Activated CD8-positive, alpha-beta memory T cell treated with anti-CD3 and anti-CD28 coated beads, Interleukin-2, amount 50 U/mL, for 48 hours (primary cell): ENCODE measurements at places on chromosomes 6 and 20.
A peak's percentile ranks its signal among the peaks of the same experiment; 100 is the strongest.

DNA sequence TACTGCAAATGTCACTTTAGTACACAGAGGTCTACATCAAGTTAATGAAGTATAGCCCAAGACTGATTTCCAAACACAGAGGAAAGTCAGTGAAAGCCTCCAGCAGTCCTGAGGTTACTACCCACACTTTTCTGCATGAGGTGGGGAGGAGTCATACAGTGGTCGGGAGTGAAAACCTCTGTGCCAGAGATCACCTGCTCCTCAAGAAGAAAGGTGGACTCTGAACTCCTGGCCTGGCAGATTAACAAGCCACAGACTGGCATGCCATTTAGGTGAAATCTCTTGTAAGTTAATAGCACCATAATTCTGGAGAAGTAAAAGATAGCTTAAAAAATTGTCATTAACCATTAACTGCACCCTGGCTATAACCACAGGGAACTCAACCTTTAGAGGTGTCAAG lies 125.0 kb upstream of the LAMP5 start:
- no peak for DNase-seq

DNA sequence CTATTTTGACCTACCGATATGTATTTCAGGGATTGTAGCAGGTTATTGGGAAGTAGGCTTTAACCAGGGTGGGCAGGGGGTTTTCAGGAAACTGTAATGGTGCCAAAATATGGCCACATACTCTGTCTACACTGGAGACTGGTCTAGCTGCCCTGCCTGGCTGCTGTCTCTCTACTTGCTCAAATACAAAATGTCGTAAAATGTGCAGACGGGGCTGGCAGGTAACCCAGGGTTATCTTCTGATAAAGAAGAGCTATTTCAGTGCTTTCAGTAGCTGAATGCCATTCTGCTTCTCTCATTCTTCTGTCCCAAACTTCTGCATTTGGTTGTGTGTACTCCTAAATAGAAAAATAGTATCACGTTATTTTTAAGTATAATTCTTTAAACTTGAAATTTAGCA lies 616.2 kb downstream of the EPM2A start:
- DNase-seq = no peak

- no peak for DNase-seq
Observed at GRCh38 chr6:148332088-148332487, 10.6 kb upstream of the SASH1 start.

GRCh38 chr6:35586542-35586941 lies 73.8 kb upstream of the TULP1 start:
- no peak for DNase-seq

DNA sequence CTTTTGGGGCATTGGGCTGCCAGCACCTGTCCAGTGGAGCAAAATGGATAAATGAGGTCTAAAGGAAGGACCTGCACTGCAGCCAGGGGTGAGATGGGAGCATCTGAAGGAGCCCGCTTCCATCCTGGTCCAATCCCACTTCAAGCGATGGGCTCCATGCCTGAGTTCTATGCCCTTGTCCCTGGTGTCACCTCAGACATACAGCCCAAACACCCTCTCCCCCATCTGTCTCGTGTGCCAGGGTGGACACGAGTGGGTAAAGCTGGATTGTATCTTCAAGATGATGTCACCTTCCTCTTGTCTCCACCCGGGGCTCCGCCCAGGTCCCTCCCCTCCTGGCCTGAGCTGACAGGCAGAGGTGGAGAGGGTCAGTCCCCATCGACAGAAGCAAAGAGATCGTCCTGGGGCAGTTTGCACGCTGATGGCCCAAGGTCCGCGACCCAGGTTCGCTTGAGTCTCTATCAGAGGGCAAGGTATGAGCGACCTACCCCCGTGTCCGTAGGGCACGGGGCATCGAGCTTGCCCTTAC lies 544 bp downstream of the SMIM29 start:
- DNase-seq = peak; percentile 76

- no peak for DNase-seq
Observed at GRCh38 chr6:54097753-54098152, 13.5 kb upstream of the MLIP start.

DNA sequence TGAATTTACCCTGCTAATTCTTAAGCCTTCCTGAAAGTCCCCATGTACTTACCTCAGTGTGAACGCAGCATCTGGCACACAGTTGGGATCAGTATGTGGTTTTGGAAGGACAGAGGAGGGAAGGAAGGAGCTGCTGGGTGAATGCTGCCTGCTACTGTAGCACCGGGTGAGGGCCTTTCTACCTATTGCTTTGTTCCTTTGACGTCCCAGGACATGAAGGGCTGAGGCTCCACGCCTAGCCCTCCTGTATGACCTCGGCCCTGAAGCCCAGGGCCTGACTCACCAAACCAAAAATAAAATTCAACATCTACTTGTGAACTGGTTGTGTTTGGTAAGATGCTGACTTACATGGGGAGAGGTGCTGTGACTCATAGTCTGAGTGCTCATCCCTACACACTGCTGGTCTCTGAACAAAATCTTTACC lies 51.1 kb downstream of the ARID1B start:
- no peak for DNase-seq

DNA sequence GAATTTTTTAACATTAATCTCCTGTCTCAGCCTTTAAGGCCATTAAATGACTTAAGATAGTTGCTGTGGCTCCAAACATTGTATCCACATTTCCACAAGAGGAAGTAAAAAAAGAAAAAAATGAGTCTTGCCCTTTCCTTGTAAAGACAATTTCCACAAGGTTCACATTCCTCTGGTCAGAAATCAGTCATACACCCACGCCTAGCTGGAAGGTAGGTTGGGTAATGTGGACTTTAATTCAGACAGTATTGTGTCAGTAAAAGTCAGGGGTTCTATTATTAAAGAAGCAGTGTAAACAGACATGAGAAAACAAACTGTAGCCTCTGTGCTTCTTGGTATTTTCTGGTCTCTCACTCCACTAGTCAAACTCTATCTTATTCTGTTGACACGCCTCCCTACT lies 682.0 kb downstream of the GRIK2 start:
- no peak for DNase-seq

DNA sequence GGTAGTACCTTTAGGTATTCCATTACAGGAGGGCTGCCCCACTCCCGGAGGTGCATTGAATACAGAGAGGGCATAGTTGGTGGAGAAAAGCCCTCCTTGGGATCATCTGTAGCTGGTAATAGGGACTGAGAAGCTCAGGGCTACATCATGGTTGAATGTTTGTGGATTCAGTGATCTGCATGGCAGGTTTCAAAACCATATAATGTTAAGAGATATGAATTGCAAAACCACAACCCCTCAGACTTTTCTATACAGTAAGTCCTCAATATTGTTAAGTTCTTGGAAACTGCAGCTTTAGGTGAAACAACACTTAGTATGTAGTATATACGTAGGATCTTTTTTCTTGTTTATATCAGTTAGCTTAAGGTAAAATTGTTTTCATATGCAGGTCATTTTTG lies 11.3 kb downstream of the TULP4 start:
- DNase-seq = no peak

GRCh38 chr20:20562507-20562906 lies 149.9 kb downstream of the RALGAPA2 start:
- no peak for DNase-seq

DNA sequence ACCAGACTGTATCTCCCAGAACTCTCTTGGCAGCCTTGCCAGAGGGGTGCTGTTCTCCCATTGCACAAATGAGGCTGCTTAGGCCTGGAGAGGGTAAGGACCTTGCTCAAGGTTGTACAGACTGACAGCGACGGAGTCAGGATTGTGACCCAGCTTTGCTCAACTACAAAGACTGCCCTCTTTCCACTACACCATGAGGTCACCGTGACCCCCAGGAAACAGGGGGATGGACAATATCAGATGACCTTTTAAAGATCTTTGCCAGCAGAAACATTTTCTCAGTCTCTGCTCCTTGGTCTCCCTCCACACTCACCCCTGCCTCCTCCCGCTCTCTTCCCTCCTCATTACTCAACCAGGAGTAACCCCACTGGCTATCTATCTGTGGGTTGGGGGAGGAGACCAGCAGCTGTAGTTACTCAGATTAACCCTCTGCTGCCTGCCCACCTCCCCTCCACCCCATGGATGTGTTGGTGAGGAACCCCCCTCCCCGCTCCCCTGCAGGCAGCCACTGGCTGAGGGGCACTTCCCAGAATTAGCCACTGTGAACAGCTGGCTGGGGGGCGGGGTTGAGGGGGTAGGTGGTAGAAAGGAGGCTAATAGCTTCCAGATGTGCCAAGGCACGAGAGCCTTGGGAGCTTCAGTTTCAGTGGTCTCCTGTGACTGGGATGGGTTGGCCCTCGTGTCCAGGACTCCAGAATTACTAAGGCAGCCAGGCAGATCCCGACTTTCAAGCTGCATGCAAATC lies 26.9 kb upstream of the MRPS18A start:
- no peak for DNase-seq

- DNase-seq = no peak
Observed at GRCh38 chr20:59351157-59352040, 51.0 kb downstream of the EDN3 start.

DNA sequence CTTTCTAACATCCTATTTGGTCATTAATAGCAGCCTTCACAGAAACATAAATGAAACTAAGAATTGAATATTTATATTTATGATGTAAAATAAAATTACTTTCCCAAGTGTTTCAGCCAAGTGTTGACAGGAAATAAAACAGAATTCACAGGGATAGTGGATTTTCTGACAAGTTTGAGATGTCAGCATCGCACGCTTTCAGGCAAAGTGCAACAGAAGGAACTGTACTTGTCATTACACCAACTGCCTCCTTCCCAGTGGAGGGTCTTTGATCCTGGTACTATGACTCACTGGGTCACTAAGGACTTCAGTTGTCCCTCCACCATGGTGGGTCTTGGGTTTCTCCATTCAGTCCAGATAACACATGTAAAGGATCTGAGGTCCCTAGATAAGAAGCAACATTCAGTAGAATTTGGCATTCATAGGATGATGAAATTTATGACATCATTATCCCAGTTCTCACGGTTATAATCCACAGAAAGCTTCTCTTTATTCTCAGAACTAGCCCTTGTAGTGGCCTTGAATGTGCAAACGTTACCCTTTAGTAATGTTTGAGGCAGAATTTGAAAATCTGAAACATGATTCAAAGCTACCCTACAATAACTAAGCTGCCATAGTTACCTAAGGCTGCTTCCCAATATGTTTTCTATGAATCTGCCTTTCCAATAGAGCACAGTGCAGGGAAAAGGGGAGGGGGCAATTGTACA lies 3.8 kb upstream of the TNFAIP3 start:
- no peak for DNase-seq

- no peak for DNase-seq
Observed at GRCh38 chr6:140252099-140252498, 877.7 kb upstream of the CITED2 start.

DNA sequence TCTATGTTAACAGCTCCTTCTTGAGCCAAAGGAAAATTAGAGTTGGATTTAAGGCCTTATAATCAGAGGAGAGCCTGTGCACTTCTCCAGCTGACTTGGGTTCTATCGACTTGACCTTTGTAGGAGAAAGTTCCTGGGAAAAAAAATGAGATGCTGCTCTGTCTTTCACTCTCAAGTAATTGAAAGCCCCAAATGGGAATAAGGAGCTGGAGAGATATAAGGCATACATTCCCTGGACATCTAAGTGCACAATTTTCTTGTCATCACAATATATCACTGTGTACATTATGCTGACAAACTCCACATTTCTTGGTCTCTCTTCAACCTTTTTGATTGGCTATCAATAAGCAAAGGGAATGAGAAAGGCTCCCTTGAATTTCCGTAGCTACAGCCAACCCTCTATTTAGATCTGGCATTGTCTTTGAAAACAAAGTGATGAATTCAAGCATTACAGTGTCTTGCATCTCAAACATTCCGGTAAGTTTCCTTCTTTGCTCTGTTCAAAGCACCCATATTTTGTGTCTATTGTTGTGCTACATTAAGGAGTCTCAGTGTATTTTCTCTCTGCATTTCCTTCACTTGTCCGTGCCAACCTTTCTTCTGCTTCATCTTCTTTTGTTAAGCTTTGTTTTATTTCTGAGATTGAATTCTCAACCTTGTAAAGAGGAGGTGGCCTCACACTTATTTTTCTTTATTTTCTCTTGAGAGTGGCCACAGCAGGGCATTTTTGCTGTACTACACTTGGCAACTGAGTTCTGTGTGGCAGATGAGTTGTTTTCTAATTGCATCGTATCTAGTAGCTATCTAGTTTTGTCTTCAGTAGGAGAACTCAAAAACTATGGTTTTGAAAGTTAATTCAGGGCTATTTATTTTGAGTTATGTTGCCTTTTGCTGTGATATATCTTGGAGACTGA lies 450.3 kb upstream of the MAN1A1 start:
- DNase-seq = no peak

DNA sequence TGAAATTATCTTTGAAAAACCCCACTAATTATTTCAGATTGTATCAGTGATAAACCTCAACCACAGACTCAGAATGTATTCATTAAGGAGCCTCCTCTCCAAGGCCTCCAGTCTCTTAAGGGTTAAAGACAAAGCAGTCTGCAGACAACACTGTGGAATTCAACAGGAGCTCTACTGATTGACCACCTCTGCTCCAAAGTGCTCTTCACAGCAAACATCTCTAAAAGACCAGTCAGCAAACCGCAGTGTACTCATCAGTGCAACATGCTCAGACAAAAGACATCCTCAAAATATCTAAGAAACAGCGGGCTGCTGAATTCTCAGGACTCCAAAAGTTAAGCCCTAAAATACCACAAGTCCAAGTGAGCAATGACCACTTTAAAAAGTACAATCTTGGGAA lies 42.0 kb downstream of the UQCC1 start:
- DNase-seq = no peak

DNA sequence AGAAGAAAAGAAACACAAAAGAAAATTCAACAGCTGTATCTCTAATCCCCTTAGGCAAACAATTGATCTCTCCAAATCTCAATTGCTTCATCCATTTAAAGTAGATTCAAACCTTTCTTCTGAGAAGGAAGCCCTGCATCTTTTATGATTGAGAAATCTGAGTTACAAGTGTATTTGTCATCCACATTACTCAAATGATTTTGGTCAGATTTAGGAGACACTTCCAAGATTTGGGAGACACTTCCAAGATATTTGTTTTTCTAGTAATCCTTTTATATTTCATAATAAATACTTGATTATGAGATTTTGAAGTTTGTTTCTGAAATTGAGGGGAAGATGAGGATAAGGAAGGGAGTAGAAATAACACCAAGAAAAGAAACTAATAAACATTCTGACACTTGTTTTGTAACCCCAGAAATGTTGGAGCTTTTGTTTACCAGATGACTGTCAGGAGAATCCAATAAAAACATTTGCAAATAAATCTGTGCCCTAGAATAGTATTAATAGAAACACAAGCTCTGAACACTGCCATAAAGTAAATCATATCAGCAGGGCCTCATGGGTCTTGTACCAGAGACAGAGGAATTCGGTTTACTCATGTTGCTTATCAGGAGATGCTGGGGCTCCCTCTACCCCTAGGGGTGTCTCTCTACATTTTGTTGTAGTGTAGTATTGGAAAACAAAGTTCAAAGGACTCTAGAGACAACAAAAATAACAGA lies 314.3 kb upstream of the NT5E start:
- DNase-seq = no peak

DNA sequence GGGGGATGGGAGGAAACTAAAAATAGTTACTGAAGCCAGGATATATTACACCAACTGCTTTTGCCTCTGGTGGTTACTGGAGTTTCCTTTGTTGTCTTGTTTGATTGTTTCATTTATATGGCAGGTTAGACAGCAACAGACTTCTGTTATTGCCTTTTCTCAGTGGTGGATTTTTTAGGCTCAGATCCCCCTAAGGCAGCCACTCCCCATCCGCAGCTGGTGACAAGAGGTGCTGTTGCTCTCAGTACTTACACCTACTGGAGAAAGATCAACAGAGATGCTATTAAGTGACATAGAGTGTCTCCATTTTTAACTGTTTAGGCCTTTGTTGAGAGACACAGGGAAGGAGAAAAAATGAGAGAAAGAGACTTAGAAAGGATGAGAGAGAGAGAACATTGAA lies 552.1 kb downstream of the PKHD1 start:
- DNase-seq = no peak

GRCh38 chr6:9482030-9482738 lies 932.7 kb downstream of the TFAP2A start:
- DNase-seq = no peak
